Activated naive CD8-positive, alpha-beta T cell treated with anti-CD3 and anti-CD28 coated beads, Interleukin-2, amount 50 U/mL, for 24 hours (primary cell): ENCODE measurements at places on chromosomes 11 and 22.

DNA sequence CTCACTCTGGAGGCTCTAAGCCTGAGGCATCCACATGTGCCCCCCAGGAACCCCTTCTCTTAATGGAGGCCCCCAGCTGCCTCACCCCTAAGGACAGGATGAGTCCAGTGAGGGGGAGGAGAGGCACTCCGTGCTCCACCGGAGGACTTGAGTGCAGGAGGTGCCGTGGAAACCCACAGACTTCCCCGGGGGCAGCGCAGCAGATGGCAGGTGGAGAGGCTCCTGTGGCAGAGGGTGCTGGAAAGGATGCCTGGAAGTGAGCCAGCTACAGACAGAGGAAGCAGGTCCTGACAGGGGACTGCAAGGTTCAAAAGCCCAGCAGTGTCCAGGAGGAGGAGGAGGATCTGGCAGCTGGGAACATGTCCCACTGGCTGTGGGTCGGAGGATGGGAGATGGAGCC, 1384.0 kb downstream of the TBC1D22A start:
- DNase-seq: no peak

DNA sequence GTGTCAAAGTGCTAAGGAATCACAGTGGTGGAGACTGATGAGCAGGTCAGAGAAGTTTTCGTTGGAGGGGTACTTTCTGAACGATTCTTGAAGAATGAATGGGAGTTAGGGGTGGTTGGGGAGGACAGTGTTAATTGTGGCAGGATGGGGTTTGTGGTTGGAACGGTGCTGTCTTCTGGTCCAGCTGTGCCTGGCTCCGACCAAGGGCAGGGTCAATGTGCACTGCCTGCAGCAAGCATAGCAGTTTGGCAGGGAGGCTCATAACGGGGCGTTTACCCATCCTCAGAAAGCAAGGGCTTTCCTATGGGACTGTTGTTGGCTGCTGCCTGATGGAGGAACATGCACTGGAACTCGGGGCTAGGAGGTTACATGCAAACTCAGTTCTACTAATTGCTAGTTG, 265.8 kb downstream of the KIRREL3 start:
- DNase-seq: no peak

DNA sequence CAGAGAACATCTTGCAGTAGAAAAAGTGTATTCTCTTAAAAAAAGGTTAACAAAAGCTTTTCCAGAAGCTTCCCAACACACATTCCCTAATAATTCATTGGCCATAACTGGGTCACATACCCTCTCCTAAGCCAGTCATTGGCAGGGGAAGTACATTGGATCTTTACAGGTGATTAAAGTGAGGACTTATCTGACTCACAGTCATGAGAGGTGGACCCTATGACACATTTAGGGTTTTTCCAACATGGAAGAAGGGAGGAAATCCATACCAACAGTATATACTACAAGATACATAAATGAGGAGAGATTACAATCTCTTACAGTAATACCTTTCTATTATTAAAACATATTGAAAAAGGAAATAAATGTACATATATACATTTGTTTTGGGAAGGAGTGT, 72.2 kb downstream of the CCDC73 start:
- no peak for DNase-seq

GRCh38 chr11:57233702-57234101, 3.3 kb downstream of the APLNR start:
- DNase-seq: no peak

- DNase-seq: no peak
Measured at GRCh38 chr11:23947883-23948282, 549.0 kb upstream of the LUZP2 start.

GRCh38 chr22:49528420-49528720, 299.3 kb downstream of the BRD1 start:
- no peak for DNase-seq

- DNase-seq: no peak
Measured at GRCh38 chr22:29081517-29082236, 8.8 kb downstream of the KREMEN1 start.
